ENCODE measurements at places on chromosomes 2 and 18. TPM values are rescaled to one million over a fixed set of nuclear protein-coding genes. Genes with fewer than 3 reads are reported as not detected.
A peak's percentile ranks its signal among the peaks of the same experiment; 100 is the strongest.

- no peak for DNase-seq
These were observed 116.3 kb downstream of the SEPTIN10 start for GRCh38 chr2:109497463-109497862.

DNA sequence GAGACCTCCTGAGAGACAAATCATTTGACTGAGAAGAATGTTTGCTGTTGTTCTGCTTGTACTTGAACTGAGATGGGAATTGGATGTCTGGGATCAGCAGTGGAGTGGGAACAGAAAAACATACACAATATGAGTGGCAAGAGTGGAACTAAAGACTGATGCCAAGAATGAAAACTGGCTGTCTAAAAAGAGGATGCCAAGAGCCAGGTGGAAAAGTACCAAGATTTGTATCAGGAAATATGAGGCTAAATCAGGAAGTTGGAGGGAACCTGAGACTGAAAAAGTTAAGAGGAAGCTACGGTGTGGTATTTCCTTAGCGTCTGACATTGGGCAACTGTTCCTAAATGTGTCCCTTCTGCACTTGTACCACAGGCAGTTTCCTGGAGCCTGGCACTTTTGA is 440.9 kb upstream of the CELF4 start:
- DNase-seq = no peak

KANSL1L gene
- total RNA-seq = 97.0 TPM

PLEK gene
- total RNA-seq = 3.0 TPM

DNA sequence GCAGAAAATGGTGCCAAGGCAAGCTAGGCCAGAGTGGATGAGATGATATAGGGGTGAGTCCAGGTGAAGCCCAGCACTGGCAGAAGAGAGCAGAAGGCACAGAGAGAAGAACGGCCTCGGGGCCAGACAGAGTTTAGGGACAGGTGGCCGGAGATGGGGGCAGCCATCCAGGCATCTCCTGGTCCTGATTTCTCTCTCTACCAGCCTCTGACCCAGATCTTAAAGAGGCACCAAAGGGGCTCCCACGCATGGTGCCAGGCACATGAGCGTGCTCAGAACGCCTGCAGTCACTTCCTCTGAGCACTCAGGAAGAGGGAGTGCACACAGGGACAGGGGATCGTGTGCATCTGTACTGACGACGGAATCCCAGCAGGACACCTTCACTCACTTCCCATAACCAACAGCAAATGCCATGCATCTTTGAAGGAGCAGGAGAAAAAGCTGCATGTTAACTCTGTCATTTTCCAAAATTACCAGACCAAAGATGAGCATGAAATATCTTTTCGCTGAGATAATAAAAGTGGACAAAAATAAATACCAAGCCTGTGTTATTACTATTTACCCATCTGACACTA is 427.8 kb upstream of the MYT1L start:
- no peak for DNase-seq

SNORC gene
- 1.6 TPM for total RNA-seq

- DNase-seq = no peak
These were observed 17.0 kb downstream of the CYP27A1 start for GRCh38 chr2:218798767-218799504.

HS6ST1 gene
- total RNA-seq = 85.5 TPM

DNA sequence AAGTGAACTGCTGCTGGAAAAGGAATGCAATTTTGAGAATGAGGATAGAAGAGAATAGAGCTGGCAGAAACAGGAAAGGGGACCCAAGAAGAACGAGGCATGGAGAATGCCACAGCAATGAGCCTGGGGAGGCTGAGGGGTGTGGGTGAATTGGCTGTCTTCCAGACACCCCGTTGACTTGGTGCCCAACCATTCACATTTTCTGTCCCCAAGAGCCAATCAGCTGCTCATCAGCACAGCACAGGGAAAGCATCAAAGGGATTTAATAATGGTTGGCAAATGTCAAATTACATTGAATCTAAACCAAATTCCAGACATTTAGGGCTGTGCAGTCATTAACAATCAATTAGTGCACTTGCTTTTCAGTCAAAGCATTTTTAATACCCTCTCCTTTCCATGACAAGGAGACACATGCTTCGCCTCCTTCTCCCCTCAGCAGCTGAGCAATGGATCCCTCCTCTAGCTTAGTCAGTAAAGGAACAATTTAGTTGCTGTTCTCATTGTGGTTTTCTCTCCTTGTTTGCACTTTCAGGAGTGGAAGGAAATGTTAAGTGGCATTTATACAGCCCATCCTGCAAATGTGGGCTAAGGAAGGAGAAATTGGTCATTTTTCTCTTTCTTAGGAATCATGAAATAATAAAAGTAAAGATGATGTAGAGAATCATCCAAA is 98.8 kb downstream of the KLF7 start:
- DNase-seq = peak; percentile 6

DNA sequence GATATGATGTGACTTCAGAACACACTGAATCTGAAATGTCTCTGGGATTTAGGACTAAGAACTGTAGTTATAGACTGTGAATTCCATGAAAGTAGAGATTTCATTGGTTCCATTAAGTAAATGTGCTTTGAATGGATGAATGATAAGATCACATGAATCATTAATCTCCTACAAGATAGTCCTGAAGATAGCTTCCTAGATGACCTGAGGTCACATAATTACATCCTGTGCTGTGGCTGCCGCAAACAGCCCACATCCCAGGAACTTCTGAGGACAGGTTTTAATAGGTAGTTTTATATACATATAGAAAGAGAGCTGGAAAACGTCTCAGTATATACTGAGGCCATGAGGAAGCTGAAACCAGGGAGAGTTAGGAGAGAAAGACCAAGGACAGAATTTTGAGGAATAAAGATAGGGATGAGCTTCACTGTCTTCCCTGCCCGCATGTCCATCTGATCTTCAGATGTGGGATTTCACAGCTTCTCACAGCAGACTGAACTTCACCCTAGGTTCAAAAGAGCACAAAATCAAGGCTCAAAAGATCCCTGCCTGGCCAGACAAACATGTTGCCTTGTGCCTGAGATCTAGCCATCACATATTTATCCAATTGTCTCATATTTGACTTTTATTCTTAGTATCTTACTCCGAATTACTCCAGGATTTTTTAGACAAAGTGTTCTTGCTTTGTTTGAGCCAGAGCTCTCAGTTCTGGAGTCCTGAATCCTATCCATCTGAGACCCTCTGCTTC is 188.2 kb downstream of the IRS1 start:
- DNase-seq = no peak

DNA sequence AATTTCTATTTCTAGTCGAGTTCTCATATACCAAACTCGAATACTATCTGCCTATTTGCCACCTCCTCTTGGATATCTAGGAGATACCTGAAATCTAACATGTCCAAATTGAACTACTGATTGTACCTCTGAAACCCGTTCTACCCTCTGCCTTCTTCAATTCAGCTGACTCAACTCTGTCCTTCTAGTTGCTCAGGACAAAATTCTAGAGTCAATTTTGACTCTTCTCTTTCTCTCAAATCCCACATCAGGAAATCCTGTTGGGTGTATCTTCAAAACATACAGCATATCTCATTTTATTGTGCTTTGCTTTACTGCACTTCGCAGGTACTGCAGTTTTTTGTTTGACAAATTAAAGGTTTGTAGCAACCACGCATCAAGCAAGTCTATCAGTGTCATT is 137.8 kb downstream of the ZAP70 start:
- no peak for DNase-seq

GRCh38 chr2:98771721-98772524 is 41.0 kb upstream of the MGAT4A start:
- DNase-seq = no peak

- DNase-seq = no peak
These were observed 18.4 kb downstream of the NCKAP1 start for GRCh38 chr2:183019718-183020442.

DNA sequence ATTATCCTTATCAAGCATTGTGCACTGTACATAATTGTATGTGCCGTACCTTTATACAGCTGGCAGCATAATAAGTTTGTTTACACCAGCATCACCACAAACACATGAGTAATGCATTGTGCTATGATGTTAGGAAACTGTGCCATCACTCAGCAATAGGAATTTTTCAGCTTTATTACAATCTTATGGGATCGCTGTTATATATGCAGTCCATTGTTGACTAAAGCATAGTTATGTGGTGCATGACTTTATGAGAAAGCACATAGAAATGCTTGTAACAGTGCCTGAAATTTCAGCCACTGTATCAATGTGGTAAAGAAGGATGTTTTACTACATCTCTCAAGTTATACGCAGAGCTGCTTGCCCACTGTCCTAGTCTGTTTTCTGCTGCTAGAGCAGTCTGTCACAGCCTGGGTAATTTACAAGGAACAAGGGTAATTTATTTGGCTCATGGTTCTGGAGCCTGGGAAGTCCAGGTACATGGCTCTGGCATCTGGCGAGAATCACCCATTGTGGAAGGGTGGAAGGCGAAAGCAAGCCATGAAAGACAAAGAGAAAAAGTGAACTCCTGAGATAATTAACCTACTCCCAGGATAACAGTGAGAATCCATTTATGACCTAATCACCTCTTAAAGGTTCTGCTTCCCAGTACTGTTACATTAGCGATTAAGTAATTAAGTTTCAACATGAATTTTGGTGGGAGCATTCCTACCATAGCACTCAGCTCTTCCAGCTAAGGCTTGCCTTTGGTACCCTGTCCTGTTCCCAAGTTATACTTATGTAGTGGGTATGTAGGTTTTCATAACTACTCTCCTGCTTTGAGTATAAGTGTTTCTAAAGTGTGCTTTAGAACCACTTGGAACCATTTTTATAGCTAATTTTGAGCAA is 4.6 kb downstream of the MAP3K20 start:
- no peak for DNase-seq

DNA sequence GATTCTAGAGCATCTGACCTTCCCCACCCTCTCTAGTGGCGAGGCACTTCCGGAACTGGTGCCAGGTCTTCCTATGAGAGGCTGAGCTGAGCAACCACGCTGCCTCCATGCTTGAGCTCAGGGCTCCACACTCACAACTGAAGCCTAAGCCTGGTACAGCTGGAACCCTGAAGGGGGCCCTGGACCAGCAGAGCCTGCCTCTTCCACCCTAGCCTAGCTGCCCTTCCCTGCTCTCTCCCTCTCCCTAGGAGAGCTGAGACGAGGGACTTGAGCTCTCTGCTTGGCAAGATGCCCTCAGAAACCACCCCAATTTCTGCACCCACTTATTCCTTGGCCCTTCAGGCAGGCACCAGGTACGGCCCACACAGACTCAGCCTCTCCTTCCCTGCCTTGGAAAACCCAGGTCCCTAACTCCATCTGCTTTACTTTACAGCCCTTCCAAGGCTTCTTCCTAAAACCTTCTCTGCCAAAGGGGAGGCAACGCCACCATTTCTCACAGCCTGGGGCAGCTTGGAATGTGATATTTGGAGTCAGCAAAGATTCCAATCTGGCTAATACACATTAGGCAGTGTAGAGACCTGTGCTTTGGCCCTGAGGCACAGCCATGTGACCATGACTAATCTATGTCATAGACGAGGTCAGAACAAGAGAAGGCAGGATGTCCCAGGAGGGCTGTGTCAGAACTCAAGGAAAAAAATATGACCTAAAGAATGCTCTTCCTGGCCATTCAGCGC is 18.8 kb downstream of the COX7A2L start:
- DNase-seq = no peak

- DNase-seq = no peak
These were observed 48.1 kb downstream of the BCL11A start for GRCh38 chr2:60505240-60505879.

DNA sequence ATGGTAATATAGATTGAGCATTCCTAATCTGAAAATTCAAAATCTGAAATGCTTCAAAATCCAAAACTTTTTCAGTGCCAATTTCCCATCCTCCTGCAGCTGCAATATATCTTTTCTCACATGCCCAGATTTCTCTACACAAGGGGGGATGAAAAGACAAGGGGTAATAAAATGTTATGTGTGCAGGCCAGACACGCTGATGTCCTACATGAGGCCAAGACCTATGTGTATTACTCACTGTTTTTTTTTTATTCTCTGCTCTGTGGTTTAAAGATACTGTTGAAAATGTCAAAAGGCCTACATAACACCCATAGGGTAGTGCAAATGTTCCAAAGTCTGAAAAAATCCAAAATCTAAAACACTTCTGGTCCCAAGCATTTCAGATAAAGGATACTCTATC is 41.2 kb upstream of the CWC22 start:
- DNase-seq = no peak

GRCh38 chr18:58698701-58699193 is 27.5 kb downstream of the MALT1 start:
- DNase-seq = no peak

- DNase-seq = no peak
These were observed 5.2 kb upstream of the SPAST start for GRCh38 chr2:32058130-32058529.
